ENCODE measurements at places on chromosomes 2 and 18.
A peak's percentile ranks its signal among the peaks of the same experiment; 100 is the strongest.

DNA sequence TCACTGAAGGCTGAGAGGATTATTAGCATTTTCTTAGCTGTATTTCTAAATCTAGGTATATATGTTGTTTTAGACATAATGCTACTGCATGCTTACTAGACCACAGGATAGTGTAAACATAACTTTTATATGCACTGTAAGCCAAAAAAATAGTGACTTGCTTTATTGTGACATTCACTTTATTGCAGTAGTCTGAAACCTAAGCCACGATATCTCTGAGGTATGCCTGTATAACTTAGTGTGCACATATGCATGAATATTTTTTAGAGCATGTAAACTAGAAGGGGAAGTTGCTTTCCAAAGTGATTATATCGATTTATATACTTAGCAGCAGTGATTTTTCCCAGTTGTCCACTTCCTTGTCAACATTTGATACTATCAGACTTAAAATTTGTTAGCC, 81.8 kb downstream of the SOS1 start:
- DNase-seq, result no peak

- DNase-seq, result peak; percentile 93
Measured at GRCh38 chr2:121185571-121186074, 99.4 kb downstream of the TFCP2L1 start.

DNA sequence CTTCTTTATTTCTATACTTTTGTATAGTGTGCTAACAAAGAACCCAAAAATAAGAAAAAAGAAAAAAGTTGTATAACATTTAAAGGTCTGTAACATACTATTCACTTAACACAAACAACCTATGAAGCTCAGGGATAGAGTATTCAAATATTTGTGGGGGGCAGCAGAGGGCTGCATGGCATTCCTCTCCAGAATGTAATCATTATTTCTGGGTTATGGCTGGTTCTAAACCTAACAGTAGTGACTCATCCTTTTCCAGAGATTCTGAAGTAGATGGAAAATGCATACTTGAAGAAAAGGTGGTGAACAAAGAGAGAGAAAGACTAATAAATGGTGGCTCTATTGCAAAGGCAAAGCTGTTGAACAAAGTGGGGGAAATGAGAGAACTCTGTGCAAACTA, 249.4 kb downstream of the NRXN1 start:
- no peak for DNase-seq

GRCh38 chr2:47026748-47027534, 111.3 kb upstream of the MCFD2 start:
- DNase-seq, result no peak

- DNase-seq, result no peak
Measured at GRCh38 chr2:235950473-235950809, 217.7 kb downstream of the GBX2 start.

DNA sequence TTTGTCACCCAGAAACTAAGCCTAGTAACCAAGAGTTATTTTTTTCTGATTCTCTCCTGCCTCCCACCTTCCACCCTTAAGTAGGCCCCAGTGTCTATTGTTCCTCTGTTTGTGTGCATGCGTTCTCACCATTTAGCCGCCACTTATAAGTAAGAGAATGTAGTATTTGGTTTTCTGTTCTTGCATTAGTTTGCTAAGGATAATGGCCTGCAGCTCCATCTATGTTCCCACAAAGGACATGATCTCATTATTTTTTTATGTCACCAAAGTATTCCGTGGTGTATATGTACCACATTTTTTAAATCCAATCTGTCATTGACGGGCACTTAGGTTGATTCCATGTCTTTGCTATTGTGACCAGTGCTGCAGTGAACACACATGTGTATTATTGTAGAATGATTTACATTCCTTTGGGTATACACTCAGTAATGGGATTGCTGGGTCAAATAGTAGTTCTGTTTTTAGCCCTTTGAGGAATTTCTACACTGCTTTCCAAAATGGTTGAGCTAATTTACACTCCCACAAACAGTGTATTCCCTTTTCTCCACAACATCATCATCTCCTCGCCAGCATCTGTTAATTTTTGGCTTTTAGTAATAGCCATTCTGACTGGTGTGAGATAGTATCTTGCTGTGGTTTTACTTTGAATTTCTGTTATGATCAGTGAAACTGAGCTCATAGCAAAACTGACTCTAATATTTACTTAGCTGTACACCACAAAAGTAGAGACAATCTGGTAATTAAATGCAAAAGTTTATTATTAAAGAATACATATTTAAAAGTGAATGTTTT, 660.1 kb upstream of the SLC8A1 start:
- DNase-seq, result no peak

- DNase-seq, result no peak
Measured at GRCh38 chr2:25285265-25286024, 56.3 kb downstream of the DNMT3A start.
